ENCODE measurements at places on chromosomes 4 and X. TPM values are rescaled to one million over a fixed set of nuclear protein-coding genes. Genes with fewer than 3 reads are reported as not detected.

Gene GAGE13
- not detected for polyA plus RNA-seq

Gene HPGDS
- polyA plus RNA-seq, result 0.14 TPM

Gene MTMR8
- 0.28 TPM for polyA plus RNA-seq

Gene IL21
- not detected for polyA plus RNA-seq

Gene SATL1
- not detected for polyA plus RNA-seq

Gene TSPYL2
- 42.2 TPM for polyA plus RNA-seq

Gene SSR4
- polyA plus RNA-seq, result 679 TPM

Gene ARHGEF38
- 0.06 TPM for polyA plus RNA-seq

Gene FUNDC2
- polyA plus RNA-seq, result 106 TPM

Gene ZCCHC18
- 0.36 TPM for polyA plus RNA-seq

Gene PCDH18
- 11.7 TPM for polyA plus RNA-seq

Gene YIPF7
- polyA plus RNA-seq, result not detected

Gene MAOA
- 210 TPM for polyA plus RNA-seq

Gene HMX1
- polyA plus RNA-seq, result not detected

Gene UGT2B17
- polyA plus RNA-seq, result not detected

Gene CT45A2
- polyA plus RNA-seq, result not detected

Gene EDA
- polyA plus RNA-seq, result 2.6 TPM

Gene CSN1S1
- polyA plus RNA-seq, result 0.35 TPM

Gene SLC2A9
- polyA plus RNA-seq, result 6.5 TPM

Gene RNF175
- 1.7 TPM for polyA plus RNA-seq

Gene PAGE5
- polyA plus RNA-seq, result not detected

Gene FGB
- not detected for polyA plus RNA-seq

Gene SLITRK2
- 0.11 TPM for polyA plus RNA-seq

Gene GASK1B
- 25.1 TPM for polyA plus RNA-seq

Gene KLHL4
- 1.9 TPM for polyA plus RNA-seq

Gene RRH
- 0.12 TPM for polyA plus RNA-seq
